ENCODE measurements at places on chromosomes 2 and 18.

DNA sequence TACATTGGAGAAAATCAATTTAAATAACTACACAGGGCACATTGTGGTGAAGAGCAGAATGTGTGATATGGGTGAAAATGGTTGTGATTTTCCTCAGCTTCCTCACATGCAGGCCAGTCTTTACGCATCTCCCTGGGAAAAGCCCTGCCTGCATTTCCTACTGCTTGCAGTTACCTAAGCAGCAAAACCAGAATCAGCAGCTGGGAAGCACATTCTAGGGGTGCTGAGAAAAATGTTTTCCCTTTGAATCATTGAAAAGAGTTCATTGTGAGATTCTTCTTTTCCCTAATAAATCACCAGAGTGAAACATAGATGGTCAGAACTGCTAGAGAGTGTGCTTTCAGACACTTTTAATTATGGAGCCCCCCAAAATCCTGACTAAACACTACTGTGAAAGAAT is 656.0 kb downstream of the TDRD15 start:
- no peak for DNase-seq

- no peak for DNase-seq
Measured at GRCh38 chr2:240161087-240161750, 20.8 kb upstream of the OTOS start.

DNA sequence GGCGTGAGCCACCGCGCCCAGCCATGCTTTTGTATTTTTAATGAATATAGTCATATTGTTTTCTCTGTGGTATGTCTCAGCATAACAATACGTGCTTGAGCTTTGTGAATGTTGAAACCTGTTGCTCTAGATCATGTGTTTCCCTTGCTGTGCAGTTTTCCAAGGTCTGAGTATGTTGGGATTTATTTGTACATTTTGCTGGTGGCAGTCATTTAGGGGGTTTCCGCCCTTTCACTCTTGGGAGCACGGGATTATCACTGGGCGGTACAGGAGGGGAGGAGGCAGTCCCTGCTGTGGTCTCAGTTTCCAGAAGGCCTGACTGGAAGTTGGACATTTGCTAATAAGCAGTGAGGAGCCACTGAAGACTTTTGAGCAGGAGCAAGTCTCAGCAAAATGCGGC is 24.9 kb upstream of the CATIP start:
- no peak for DNase-seq

DNA sequence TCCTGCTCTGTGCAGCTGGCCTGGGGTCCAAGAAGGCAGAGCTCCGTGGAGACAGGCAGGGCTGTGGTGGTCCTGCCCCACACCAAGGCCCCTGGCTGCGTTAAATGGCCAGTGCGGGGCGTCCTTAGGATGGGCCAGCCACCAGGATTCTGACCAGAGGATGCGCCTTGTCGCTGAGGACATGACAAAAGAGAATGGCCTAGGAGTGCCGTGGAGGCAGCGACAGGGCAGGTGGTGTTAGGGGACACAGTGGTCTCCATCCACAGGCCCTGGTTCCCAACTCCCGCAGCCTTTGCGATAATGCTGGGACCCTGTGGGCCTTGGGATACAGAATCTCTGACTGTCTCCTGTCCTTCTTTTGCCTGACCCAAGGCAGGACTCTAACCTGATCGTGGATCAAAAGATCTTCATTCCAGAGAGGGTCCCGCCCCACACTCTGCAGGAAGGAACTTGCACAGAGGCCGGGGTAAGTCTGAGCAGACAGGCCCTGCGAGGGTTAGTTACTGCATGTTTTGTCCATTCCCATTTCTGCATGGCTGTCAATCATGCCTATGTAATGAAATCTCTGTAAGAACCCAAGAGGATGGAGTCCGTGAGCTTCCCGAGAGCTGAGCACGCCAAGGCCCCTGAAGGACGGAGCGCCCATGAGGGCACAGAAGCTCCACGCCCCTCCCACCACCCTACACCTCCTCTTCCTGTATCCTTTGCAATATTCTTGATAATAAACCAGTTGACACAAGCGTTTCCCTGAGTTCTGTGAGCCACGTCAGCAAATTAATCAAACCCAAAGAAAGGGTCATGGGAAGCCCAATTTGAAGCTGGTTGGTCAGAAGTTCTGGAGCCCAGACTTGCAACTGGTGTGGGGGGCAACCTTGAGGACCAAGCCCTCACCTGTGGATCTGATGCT is 251.5 kb upstream of the SALL3 start:
- no peak for DNase-seq

DNA sequence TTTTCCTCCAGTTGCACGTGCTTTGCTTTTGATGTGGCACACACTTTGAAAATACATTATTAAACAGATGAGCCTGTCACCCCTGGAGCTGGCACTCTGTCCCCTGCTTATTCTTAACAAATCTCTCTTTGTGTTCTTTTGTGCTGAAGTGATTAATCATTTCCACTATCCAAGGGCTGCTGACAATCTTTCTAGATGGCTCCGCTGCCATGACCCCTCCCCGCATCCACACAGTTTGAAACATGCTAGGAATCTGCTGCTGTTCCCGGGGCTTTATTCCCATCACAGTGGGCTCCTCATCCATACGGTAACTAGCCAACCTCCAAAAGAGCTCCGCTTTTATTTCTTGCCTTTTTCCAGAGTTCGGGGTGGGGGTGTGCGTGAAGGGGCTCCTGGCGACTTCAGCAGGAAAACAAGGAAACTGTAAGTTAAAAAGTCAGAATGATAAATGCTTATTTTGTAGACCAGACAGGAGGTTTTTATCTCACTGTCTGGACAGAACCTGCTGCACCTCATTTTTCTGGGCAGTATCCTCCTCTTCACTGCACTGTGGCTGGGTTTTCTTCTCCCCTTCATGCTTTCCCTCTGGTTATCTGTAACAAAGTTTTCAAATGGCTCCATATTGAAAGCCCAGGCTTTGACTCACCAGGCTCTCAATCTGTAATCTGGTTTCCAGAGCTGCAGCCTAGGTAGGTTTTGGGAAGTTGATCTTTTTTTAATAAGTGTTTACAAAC is 319.7 kb downstream of the AFF3 start:
- no peak for DNase-seq

DNA sequence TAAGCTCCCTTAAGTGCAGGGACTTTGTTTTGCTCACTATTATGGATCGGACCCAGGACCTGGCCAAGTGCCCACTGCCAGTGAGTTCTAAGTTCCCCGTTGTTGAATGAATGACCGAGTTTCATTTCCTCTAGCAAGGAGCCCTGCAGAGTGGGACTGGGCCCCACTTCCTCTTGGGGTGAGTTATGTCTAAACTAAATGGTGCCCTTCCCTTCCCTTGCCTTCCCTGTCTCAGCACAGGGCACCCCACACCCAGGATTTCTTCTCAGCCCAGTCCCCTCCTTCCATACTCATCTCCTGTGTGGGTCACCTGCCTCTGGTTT is 195.3 kb upstream of the HS6ST1 start:
- DNase-seq: peak; percentile 66

DNA sequence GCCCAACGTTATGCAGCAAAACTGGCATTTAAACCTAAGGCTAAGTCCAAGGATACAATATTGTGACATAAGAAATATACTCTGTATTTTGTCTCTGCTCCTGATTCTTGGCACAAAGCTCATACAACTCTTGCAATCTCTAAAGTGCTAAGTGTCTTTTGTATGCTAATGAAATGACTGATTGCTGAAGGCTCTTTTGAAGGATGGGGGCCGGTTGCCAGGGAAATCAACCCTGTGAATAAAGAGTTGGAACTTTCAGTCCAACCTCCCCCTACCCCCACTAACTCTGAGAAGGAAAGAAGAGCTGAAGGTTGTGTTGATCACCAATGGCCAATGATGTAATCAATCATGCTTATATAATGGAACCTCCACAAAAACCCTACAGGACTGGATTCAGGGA is 40.3 kb downstream of the SESTD1 start:
- DNase-seq: no peak

GRCh38 chr2:38601463-38602135 is 1.1 kb downstream of the HNRNPLL start:
- DNase-seq: no peak

DNA sequence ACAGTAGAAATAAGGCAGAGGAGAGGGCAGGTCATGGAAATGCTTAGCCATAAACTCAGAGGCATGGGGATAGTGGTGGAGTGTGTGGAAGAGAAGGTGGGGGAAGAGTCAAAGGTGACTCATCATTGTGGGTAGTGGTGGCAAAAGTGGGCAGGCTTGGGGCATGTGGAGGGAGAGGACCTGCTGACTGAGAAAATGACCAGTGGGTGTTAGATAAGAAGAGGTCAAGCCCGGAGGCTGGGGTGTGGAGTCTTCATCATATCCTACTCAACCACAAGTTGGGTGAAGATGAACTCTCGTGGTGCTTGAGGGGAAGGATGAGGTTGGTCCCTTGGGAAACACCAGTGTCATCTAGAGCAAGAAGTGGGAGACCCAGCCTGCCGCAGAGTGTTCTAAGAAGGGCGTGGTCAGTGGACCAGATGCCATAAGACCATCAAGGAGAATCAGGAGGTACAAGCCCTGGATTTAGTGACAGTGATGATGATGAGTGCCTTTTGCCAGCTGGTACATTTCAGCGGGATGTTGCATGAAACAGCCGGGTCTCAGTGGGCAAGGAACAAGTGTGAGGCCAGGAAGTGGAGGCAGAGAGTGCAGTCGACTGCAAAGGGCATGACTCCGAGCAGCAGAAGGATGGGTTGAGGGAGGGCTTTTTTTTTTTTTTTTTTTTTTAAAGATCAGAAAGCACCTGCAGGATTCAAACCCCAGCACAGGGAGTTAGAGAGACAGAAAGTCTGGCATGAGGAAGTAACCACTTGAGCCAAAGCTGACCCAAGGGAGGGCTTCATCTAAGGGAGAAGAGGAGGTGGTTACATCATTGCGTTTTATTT is 122.6 kb upstream of the SPRED2 start:
- no peak for DNase-seq

- no peak for DNase-seq
Measured at GRCh38 chr2:162245781-162246180, 2.5 kb upstream of the FAP start.

DNA sequence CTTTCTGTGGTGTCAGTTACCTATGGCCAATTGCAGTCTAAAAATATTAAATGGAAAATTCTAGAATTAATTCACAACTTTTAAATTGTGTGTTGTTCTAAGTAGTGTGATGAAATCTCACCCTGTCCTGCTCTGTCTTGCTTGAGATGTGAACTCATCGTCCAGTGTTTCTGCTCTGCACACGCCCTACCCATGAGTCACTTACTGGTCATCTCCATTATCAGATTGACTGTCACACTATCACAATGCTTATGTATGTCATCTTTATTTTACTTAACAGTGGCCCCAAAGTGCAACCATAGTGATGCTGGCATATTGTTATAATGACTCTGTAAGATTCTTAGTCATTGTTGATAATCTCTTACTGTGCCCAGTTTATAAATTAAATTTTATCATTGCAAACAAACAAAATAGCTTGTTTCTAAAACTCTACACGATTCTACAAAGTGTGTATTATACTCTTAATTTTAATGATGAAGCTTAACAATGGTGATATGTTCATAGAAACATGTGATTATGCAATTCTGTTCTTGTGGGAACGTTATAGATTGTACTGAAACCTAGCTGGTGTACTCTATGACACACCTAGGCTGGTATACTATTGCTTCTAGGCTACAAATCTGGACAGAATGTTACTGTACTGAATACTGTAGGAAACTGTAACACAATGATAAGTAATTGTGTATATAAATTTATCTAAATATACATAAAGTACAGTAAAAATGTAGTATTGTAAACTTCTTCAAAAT is 1086.8 kb upstream of the PIK3C3 start:
- DNase-seq: no peak

- no peak for DNase-seq
Measured at GRCh38 chr18:37714691-37715090, 149.1 kb upstream of the CELF4 start.

- DNase-seq: no peak
Measured at GRCh38 chr2:150624001-150624401, 136.5 kb upstream of the RND3 start.

GRCh38 chr18:49697757-49698524 is 115.4 kb downstream of the ACAA2 start:
- DNase-seq: no peak

- DNase-seq: no peak
Measured at GRCh38 chr2:218859988-218860831, 605 bp downstream of the WNT6 start.
